ENCODE measurements at places on chromosomes 3 and 15. TPM values are rescaled to one million over a fixed set of nuclear protein-coding genes. Genes with fewer than 3 reads are reported as not detected.

NANOGP8 gene
- total RNA-seq, result 0.50 TPM

POLQ gene
- total RNA-seq, result 4.7 TPM

TMEM40 gene
- total RNA-seq, result 2.4 TPM

ZNF860 gene
- 5.6 TPM for total RNA-seq

TNFSF10 gene
- 137 TPM for total RNA-seq

CD200 gene
- 6.9 TPM for total RNA-seq

MESP2 gene
- total RNA-seq, result not detected

SERINC4 gene
- total RNA-seq, result not detected

NRG4 gene
- total RNA-seq, result not detected

CASR gene
- total RNA-seq, result 0.22 TPM

RTP3 gene
- not detected for total RNA-seq

CSNK1G1 gene
- 22.8 TPM for total RNA-seq

LDHAL6B gene
- total RNA-seq, result not detected

Data from spleen (tissue), 13 donors.